ENCODE measurements at places on chromosomes 4 and X.

- H3K4me3 ChIP-seq = no peak overlapping the region
- DNase-seq = no peak
- H3K27me3 ChIP-seq = peaks cover 3% of the 10 kb centered on the region
- H3K4me1 ChIP-seq = no peaks in the 10 kb centered on the region
- no peak overlapping the region for H3K27ac ChIP-seq
- H3K36me3 ChIP-seq = no peaks in the 10 kb centered on the region
Observed at GRCh38 chrX:154327038-154327820, 31.6 kb downstream of the TKTL1 start.

DNA sequence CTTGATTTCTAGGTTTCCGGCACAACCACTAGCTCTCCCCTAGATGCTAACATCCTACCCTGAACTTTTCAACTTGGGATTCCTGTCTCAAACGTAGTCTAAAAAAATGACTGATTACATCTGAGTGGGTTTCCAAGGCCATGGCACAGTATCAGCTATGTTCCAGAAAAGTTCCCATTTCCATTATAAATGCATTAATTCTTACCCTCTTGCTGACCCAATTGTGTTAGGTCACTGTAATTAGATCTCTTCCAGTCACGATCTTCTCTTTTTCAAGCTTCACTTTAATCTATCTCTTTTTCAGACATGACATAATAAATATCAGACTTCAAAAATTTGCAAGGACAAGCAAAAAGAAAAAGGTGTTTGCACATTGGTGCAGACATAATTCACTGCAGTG, 50.6 kb upstream of the PDE5A start:
- H3K4me1 ChIP-seq = no peaks in the 10 kb centered on the region
- no peaks in the 10 kb centered on the region for H3K27me3 ChIP-seq
- H3K27ac ChIP-seq = no peak overlapping the region
- no peak for DNase-seq
- no peaks in the 10 kb centered on the region for H3K36me3 ChIP-seq

- H3K27me3 ChIP-seq = no peaks in the 10 kb centered on the region
- H3K4me3 ChIP-seq = no peak overlapping the region
- H3K4me1 ChIP-seq = peaks cover 26% of the 10 kb centered on the region
- H3K36me3 ChIP-seq = peaks cover 3% of the 10 kb centered on the region
- peak; percentile 88 for DNase-seq
Observed at GRCh38 chr4:88623097-88623496, 30.8 kb downstream of the HERC3 start.

GRCh38 chr4:76897536-76898384, at the start of gene SOWAHB:
Gene SOWAHB (minus strand): TSS chr4:76898144. CDS start chr4:76897849, 295 bp downstream.
- no peak for DNase-seq
- H3K4me1 ChIP-seq = peaks cover 8% of the 10 kb centered on the region
- peaks cover 41% of the 10 kb centered on the region for H3K27me3 ChIP-seq
- no peak within 1 kb of the TSS for H3K27ac ChIP-seq

- H3K4me3 ChIP-seq = no peak overlapping the region
- no peak overlapping the region for H3K27ac ChIP-seq
- no peaks in the 10 kb centered on the region for H3K36me3 ChIP-seq
- no peaks in the 10 kb centered on the region for H3K4me1 ChIP-seq
Observed at GRCh38 chrX:13167481-13168231, 123.2 kb upstream of the FAM9C start.

DNA sequence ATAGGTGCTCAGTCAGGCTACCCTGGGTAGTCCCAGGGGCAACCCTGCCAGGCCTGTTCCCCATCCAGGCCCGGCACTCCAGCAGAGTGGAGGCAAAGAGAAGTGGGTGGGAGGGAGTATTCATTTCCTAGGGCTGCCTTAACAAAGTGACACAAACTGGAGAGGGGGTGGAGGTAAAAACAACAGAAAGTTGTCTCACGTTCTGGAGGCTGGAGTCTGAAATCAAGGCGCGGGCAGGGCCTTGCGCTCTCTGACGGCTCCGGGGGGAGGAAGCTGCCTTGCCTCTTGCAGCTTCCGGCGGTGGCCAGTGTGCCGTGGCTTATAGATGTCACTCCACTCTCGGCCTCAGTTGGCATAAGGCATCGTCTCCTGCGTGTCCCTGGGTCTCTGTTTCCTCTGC, 90.8 kb downstream of the DCTD start:
- no peaks in the 10 kb centered on the region for H3K36me3 ChIP-seq
- H3K4me3 ChIP-seq = no peak overlapping the region
- H3K27ac ChIP-seq = no peak overlapping the region
- no peak for DNase-seq
- H3K4me1 ChIP-seq = peaks cover 3% of the 10 kb centered on the region
- H3K27me3 ChIP-seq = no peaks in the 10 kb centered on the region

GRCh38 chr4:60404027-60404426, 796.1 kb upstream of the ADGRL3 start:
- no peaks in the 10 kb centered on the region for H3K27me3 ChIP-seq
- H3K4me1 ChIP-seq = no peaks in the 10 kb centered on the region
- H3K4me3 ChIP-seq = no peak overlapping the region
- H3K27ac ChIP-seq = no peak overlapping the region
- H3K36me3 ChIP-seq = no peaks in the 10 kb centered on the region

DNA sequence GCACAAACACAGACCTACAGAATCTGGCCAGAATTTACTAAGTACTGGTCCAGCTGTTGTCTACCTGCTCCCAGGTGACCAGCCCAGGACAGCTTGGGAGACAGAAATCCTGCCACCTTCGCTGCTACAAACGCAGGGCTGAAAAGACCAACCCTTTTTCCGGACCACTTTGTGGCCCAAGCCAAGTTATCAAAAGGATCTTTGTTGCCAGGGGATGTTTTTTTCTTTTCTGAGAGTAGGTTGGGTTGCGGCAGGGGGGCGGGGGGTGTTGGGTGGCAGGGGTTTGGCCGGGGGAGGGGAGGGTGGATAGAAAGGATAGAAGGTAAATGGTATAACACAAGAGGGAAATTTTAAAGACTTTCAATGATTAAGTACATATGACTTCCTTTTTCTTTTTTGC, 63.4 kb downstream of the STOX2 start:
- H3K4me3 ChIP-seq = no peak overlapping the region
- no peak for DNase-seq
- H3K4me1 ChIP-seq = no peaks in the 10 kb centered on the region
- no peaks in the 10 kb centered on the region for H3K36me3 ChIP-seq
- H3K27me3 ChIP-seq = no peaks in the 10 kb centered on the region

DNA sequence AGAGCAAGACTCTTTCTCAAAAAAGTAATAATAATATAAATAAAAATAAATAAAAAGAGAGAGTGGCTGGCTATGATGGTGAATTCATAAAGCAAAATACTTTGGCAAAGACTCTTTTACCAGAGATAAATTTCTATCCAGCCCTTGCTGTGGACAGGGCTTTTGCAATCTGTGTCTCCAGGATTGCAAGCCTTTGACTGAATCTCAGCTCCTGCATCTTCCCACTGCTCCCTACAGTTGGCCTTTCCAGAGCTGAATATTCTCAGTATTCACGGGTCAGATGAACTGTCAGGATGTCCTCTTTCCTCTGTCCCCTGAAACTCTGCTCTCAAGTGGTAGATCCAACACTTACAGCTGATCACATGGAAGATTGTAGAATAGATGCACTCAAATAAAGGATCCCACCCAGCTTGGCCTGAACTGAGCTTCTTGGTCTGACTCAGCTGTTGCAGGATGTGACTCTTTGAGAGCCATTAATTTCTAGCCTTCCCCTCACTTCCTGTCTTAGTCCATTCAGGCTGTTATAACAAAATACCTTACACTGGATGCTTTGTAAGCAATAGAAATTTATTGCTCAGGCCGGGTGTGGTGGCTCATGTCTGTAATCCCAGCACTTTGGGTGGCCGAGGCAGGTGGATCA, 123.4 kb upstream of the GUCY1A1 start:
- no peak overlapping the region for H3K4me3 ChIP-seq
- no peaks in the 10 kb centered on the region for H3K36me3 ChIP-seq
- no peak overlapping the region for H3K27ac ChIP-seq
- no peaks in the 10 kb centered on the region for H3K27me3 ChIP-seq

GRCh38 chr4:7771541-7772507, 167.8 kb downstream of the AFAP1 start:
- H3K36me3 ChIP-seq = peaks cover 32% of the 10 kb centered on the region
- H3K4me1 ChIP-seq = no peaks in the 10 kb centered on the region
- no peak for DNase-seq
- no peak overlapping the region for H3K27ac ChIP-seq

DNA sequence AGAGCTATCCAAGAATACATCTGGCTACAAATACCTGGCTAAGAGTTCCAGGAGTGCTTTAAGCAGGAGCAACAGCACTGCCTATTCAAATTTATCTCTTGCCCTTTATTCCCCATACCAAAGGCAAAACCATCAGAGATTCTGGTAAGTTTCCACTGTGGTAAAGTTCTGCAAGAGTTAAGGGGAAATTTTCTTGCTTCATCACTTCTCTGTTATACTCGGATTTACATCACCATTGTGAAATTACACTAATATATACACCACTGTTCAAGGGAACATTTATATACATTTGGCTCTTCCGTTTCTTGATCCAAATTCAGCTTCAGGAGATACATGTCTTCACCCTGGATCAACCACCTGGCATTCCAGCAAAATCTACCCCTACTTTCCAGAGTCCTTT, 70.8 kb upstream of the PTPN13 start:
- no peak for DNase-seq
- H3K36me3 ChIP-seq = no peaks in the 10 kb centered on the region
- H3K4me3 ChIP-seq = no peak overlapping the region
- H3K27ac ChIP-seq = no peak overlapping the region
- H3K27me3 ChIP-seq = no peaks in the 10 kb centered on the region
- H3K4me1 ChIP-seq = no peaks in the 10 kb centered on the region

- no peaks in the 10 kb centered on the region for H3K27me3 ChIP-seq
- H3K4me3 ChIP-seq = no peak overlapping the region
- no peaks in the 10 kb centered on the region for H3K36me3 ChIP-seq
- H3K4me1 ChIP-seq = no peaks in the 10 kb centered on the region
- DNase-seq = no peak
Observed at GRCh38 chr4:11566444-11567022, 137.8 kb upstream of the HS3ST1 start.

DNA sequence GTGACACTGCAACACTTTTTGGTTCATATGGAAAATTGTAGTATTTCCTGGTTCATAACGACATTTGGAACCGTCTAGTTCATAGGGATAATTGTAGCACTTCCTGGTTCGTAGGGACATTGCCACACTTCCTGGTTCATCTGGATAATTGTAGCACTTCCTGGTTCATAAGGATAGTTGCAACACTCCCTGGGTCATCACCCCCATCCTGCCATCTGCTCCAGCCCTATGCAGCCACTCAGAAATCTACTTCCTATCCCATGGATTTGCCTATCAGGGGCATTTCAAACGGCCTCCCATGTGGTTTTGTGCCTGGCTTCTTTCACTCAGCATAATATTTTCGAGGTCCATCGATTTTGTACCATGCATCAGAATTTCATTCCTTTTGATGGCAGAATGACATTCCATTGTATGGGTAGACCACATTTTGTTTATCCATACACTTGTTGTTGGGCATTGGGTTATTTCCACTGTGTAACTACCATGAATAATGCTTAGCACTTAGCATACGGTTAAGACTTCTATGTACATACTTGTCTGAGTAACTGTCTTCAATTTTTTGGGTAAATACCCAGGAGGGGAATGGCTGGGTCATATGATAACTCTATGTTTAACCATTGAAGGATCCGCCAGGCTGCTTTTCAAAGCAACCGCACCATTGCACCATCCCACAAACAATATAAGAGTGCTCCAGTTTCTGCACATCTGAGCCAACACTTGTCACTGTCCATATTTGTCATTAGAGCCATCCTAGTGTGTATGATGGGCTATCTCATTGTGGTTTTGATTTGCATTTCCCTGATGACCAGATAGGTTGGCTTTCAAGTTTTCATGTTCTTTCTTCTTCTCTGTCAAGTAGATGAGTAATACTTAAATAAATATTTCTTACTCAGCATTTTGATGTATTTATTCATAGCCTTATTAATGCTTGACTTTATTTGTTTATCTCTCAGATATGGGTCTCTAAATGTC, 58.3 kb upstream of the CD99 start:
- peaks cover 11% of the 10 kb centered on the region for H3K36me3 ChIP-seq
- H3K27ac ChIP-seq = no peak overlapping the region
- no peak overlapping the region for H3K4me3 ChIP-seq
- H3K27me3 ChIP-seq = no peaks in the 10 kb centered on the region
- H3K4me1 ChIP-seq = no peaks in the 10 kb centered on the region
- no peak for DNase-seq

- DNase-seq = no peak
- no peak overlapping the region for H3K27ac ChIP-seq
- no peak overlapping the region for H3K4me3 ChIP-seq
- H3K4me1 ChIP-seq = no peaks in the 10 kb centered on the region
- no peaks in the 10 kb centered on the region for H3K36me3 ChIP-seq
Observed at GRCh38 chr4:120158046-120158445, 91.4 kb upstream of the MAD2L1 start.

GRCh38 chr4:19472666-19473065, 779.0 kb upstream of the SLIT2 start:
- no peak overlapping the region for H3K27ac ChIP-seq
- H3K36me3 ChIP-seq = no peaks in the 10 kb centered on the region
- no peaks in the 10 kb centered on the region for H3K4me1 ChIP-seq
- H3K27me3 ChIP-seq = no peaks in the 10 kb centered on the region
- DNase-seq = no peak

- H3K27ac ChIP-seq = no peak overlapping the region
- no peak for DNase-seq
- H3K4me3 ChIP-seq = no peak overlapping the region
- H3K36me3 ChIP-seq = no peaks in the 10 kb centered on the region
- peaks cover 2% of the 10 kb centered on the region for H3K27me3 ChIP-seq
Observed at GRCh38 chr4:54999003-54999402, 126.4 kb downstream of the KDR start.

GRCh38 chr4:164512124-164512523, 241.8 kb upstream of the SMIM31 start:
- no peaks in the 10 kb centered on the region for H3K36me3 ChIP-seq
- no peak overlapping the region for H3K27ac ChIP-seq
- peaks cover 11% of the 10 kb centered on the region for H3K4me1 ChIP-seq
- no peaks in the 10 kb centered on the region for H3K27me3 ChIP-seq

GRCh38 chr4:102036016-102036415, 245.5 kb downstream of the BANK1 start:
- H3K4me3 ChIP-seq = no peak overlapping the region
- H3K4me1 ChIP-seq = no peaks in the 10 kb centered on the region
- H3K27ac ChIP-seq = no peak overlapping the region
- no peaks in the 10 kb centered on the region for H3K27me3 ChIP-seq
- no peaks in the 10 kb centered on the region for H3K36me3 ChIP-seq
- DNase-seq = no peak

DNA sequence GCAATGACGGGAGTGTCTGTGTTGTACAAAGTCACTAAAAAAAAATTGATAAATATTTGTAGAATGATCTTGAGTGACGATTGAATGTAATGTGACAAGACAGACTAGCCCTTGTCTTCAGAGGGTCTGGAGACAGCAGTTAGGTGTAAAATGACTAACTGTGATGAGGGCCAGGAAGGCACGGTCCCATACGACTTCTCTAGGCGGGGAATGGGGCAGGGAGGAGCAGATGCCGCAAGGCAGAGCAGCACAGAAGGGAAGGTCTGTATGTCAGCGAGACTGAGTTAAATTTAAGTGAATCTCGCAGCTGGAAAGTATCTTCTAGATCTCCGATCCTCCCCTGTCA, 405 bp downstream of the CENPE start:
- H3K27me3 ChIP-seq = no peaks in the 10 kb centered on the region
- no peak for DNase-seq
- peaks cover 10% of the 10 kb centered on the region for H3K4me1 ChIP-seq
- no peaks in the 10 kb centered on the region for H3K36me3 ChIP-seq
- H3K4me3 ChIP-seq = peak overlapping the region; percentile 87
